ENCODE measurements at places on chromosomes 13 and 19. TPM values are rescaled to one million over a fixed set of nuclear protein-coding genes. Genes with fewer than 3 reads are reported as not detected.

The FREM2 gene
- 9.6 TPM for total RNA-seq

- DNase-seq = peak; percentile 53
These were observed at the start of gene SACS for GRCh38 chr13:23433171-23434153. Gene SACS (minus strand): TSS chr13:23433702. CDS start chr13:23411239, 22,463 bp downstream.

DNA sequence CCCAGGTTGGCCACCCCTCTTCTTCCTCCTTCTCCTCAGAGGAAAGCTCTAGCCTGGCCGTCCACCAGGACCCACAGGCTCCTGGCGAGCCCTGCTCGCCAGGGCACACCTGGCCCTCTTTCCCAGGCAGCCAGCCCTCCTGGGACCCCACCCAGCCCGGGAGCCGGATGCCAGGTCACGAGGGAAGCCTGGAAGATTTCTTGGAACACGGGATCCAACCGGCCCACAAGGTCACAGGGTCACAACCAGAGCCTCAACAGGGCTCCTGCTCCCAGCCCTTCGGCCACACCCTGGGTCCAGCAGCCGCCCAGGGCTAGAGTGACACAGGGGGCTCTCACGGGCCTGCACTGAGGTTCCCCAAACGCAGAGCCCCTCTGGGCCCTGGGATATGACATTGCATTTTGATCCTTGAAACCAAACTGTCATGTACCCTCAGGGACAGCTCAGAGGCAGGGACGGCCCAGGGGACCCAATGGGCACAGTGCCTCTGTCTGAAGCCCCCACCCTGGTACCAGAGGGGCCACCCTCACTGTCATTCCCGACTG is 5.5 kb downstream of the MKNK2 start:
- no peak for DNase-seq

- no peak for DNase-seq
These were observed 36.7 kb downstream of the CUL4A start for GRCh38 chr13:113245849-113246796.

- DNase-seq = no peak
These were observed 1.3 kb upstream of the PTBP1 start for GRCh38 chr19:795691-796581.

The TEX29 gene
- 0.61 TPM for total RNA-seq

- DNase-seq = peak; percentile 48
These were observed 10.4 kb downstream of the TSPAN16 start for GRCh38 chr19:11306337-11306736.

DNA sequence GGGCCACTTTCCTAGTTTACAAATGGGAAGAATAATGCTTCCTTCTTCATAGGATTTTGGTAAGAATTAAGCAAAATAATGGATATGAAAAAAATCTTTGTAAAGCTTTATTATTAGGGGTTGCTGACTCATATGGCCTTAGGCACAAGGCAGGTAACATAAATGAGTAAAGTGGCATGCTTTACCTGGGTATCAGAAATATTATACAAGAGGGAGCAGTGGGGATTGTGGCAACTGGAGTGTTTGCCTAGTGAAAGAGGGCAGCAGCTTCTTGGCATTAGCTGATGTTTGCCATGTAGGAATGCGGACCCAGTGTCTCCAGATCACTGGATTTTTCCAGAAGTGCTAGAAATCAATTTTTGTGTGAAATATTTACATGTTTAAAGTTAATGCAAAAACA is 19.5 kb downstream of the WDFY2 start:
- DNase-seq = no peak

- peak; percentile 30 for DNase-seq
These were observed at the start of gene IL27RA for GRCh38 chr19:14031719-14032480. Gene IL27RA (plus strand): TSS chr19:14031762. CDS start chr19:14031873, 111 bp downstream.

The CNFN gene
- 0.50 TPM for total RNA-seq

DNA sequence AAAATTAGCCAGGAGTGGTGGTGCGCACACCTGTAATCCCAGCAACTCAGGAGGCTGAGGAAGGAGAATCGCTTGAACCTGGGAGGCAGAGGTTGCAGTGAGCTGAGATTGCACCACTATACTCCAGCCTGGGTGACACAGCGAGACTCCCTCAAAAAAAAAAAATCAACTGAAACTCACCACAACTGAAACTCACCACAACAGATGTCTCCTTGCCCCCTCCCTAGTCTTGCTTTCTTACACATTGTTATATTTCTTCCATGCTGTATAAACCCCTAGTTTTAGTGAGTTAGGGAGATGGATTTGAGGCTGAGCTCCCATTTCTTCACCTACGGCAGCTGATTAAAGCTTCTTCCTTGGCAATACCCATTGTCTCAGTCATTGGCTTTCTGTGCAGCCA is 3.3 kb downstream of the ZIM3 start:
- no peak for DNase-seq

- no peak for DNase-seq
These were observed 285.9 kb downstream of the DNAJC15 start for GRCh38 chr13:43309311-43309710.

DNA sequence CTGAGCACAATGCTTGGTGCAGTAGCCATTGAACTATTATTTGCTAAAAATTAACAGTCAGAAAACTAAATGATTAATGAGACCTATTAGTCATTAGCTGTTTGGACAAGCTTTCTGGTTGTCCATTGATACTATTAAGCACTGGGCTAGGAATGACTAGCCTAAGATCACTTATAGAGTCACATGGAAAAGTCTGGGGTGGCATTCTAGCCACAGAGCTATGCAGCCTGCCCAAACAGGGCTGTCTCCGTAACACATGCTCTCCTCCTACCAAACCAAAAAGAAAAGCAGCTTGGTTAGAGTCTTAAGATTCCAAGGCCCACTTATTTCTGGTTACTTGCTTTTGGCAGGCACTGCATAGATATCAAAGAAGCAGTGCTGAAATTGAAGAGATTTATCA is 193.5 kb upstream of the NBEA start:
- DNase-seq = no peak
